Glutamatergic neuron (in vitro differentiated cells): ENCODE measurements at places on chromosomes 6 and 20. TPM values are rescaled to one million over a fixed set of nuclear protein-coding genes. Genes with fewer than 3 reads are reported as not detected.

DNA sequence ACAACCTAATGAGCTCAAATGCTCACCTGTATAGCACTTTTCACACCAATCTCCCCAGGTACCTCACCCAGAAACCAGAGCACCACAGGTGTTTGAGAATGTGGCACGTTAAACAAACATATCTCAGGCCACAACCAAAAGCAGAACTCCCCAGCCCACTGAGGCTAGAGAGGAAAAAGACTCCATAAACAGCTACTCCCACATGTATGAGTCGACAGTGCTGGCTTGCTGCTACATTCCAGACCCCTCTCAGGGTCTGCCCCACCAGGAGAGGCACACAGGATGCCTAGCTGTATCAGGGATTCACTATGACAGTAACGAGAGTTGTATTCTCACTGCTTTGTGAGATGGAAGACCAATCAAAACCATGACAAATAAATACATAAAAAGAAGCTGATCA, 242.6 kb upstream of the ARID1B start:
- DNase-seq: no peak

GRCh38 chr6:11437824-11438459, 99.6 kb upstream of the TMEM170B start:
- no peak for DNase-seq

The ECHDC1 gene
- total RNA-seq: 38.4 TPM

DNA sequence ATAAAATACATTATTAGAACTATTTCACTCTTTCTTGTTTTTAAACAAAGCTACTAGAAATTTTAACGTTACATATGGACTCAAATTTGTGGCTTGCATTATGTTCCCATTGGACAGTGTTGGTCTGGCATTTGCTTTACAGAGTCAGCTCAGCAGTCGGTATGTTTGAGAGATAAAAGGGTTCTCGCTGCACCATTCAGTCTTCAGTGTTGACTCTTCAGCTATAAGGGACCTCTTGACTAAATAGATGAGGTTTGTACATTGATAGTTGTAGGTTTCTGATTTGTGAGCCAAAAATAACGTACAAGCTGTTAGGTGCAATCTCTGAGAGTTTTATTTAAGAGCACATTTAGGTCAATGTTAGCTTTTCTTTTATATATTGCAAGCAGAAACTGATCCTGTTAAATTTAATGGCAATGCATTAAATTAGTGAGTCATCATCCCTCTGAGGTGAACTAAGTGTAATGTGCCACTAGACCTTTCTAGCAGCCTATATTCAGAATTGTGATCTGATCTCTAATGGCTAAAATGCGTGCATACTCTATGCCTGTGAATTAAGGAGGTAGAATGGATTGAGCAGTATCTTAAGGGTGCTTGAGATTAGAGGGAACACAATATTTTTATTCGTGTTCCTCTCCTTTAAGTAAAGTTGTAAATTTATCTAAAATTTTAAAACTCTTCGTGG, 485.6 kb upstream of the SYNCRIP start:
- DNase-seq: no peak

DNA sequence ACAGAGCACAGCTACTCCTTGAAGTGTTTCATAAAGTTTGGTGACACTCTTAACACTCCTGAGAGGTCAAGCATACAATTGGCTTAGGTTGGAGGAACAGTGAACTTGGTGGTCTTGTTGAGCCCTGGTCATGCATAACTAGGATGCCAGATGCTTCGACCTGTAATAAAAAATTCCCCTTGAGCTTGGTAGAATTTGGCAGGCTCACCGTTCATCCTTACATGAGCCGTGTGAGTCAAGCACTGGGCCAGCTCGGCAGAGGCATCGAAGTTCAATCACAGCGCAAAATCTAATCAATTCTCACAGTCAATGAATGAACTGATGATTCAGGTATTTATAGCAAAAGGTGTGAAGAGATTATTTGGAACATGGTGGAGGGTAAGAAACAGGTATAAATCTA, 33.7 kb downstream of the CYP24A1 start:
- no peak for DNase-seq

GRCh38 chr6:63114610-63115211, 96.6 kb upstream of the FKBP1C start:
- DNase-seq: no peak

DNA sequence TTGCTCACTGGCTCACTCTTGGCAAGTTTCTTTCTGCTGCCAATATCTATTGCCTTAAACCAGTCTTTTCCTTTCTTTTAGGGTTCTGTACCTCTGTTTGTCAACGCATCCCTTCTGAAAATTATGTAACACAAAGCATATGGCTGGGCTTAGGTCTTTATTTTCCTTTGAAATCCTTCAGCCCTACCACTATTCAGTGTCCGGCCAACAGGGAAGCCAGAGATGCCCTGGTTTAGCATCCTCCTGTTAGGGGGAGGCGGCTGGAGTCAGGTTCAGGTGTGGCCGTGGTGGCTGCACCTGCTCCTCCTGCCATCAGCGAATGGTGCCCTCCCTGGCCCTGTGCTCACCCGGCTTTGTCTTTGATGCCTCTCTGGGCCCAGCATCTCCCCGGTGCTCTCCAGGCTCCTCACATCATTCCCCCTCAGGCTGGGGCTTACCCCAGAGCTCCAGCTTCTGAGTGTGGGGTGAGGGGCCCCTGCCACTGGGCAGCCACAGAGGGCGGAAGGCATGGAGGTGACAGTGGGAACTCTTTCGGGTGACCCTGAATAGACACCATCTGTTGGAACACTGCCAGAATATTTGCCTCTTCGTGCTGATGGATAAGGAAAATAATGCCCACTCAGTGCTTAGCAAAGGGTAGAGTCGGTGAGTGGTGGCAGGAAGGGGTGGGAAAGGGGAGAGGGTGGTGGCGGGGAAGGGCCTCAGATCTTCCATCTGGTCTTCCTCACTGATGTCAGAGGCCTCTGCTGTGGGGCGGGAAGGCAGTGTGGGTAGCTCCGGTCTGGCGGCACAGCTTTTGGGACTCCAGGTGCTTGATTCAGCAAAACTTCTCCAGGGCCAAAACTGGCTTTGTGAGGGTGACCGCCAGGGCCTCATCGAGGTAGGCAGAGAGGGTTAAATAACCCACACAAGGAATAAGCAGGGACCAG, 97.2 kb downstream of the DACT2 start:
- no peak for DNase-seq

The PTPRK gene
- total RNA-seq: 50.3 TPM

DNA sequence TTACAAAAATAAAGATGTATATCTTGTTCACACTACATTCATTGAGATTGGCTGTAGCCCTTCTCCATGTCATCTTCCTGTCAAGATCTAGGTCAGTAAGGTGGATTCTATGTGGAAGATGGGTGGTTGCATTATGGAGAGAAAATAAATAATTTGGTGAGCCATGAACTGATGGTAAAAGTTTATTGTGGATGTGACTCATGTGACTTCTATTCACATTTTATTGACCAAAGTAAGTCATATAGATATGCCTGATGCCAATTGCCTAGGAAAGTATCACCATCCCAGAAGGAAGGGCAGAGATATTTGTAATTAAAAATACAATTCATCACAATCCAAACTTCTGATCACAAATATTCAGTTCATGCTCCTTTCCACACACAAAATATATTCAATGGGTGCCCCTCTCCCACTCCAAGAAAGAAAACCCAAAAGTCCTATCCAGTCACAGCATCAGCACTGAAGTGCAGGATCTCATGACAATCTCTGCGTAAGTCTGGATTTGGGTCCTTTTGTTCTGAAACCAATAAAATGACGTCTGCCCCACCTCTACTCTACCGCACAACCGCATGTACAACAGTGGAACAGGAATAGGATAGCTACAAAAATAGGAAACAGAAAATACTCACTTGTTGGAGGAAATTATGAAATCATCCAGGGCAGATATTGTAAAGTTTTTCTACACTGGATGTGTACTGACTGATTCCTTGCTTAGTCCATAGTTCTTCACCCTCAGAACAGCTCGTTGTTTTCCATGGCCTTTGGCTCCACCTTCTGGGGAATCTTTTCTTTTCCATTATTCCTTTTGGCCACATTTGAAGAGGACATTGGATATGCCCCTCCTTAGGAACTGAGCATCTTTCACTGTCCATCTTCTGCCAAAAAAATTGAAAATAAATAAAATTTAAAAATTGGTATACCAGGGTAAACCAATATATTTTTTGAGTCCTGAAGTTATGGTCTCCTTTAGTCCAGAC, 16.1 kb upstream of the SLC17A3 start:
- peak; percentile 19 for DNase-seq

DNA sequence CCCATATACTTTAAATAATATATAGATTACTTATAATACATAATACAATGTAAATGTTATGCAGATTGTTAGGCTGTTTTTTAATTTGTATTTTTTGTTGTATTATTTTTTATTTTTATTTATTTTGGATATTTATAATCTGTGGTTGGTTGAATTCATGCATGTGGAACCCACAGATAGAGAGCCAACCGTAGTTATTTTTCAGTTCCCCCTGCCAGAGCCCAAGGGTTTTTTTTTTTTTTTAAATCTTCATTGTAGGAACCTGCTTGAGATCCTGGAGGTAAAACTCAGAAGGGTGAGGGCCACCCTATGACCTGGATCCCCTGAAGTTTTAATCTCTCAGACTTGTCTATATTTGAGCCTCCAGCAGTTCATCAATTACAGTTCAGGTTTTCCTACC, 133.2 kb downstream of the B3GAT2 start:
- DNase-seq: no peak

DNA sequence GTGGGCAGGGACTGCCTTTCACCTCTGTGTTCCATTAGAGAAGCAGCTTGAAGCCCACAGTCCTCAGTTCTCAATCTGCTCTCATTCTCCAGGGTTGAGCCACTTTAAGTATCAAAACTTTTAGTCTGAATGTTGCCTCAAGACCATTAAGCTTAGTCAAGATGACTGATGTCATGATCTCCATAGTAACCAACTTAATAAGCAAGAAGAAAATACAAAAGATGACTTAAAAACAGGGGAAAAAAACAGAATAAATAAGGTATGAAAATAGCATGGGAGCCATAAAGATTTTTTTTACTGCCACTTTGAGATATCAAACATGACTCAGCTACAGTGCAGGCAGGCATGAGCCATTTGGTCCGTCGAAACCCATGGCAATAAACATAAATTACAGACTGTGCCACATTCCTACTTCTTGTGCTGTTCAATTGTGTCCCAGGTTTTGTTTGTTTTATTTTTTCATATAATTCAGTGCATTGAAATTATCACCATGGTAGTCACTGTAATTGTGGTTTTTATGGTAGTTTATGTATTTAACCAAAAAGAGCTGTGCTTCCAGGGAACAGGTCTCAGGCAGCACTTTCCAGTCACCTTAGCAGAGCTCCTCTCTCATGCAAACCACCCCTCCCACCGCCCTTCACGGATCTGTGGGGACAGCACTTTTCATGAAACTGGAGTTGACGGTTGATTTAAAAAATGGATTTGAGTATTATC, 156.5 kb upstream of the INSM1 start:
- DNase-seq: no peak

GRCh38 chr6:169858935-169859351, 107.5 kb downstream of the ERMARD start:
- no peak for DNase-seq

The FOXA2 gene
- not detected for total RNA-seq

DNA sequence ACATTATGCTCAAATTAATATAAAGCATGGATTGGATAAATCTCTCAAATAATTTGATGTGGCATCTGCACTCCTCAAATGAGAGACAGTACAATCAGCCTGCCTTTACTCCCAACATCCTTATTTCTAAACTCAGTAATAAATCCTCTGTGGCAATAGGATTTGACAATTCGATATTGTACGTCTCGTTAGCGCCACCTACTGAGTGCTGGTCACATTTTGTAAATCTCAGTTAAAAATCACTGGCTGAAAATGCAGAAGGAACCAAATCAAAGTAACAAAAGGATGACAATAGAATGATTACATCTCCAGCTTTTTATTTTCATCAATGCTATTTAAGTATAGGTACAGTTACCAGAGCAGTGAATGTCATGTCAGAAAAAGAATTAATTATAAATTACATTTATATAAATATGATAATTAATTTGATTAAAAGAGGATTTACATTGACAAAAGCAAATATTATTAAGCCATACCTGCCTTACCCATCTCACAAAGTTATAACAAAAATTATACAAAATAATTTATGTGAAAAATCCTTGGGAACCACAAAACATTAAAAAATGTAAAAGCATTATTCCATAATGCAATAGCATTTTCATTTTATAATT, 20.2 kb upstream of the GJE1 start:
- DNase-seq: peak; percentile 80

DNA sequence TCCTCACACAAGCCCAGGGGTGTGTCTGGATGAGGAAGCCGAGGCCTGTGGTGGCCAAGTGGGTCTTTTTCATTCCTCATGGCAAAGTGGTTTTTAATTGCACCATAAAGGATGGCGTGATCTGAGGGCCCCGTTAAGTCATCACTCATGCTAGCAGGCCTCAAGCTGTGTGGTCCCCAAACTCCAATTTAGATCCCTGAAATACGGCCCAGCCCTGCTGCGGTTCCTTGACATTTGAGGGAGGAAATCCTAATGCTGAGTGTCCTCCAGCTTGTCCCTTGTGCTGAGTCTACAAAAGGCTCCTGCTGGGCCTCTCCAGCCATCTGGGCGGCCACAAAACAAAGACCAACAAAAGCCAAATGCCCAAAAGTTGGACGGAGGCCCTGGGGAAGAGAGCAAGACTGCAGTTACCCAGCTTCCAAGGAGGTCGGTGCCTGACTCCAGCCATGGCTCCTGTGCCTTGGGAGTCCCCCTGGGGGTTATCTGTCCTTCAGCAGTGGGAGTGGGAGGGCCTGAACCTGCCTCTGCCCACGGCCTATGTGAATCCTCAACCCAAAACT, 162.3 kb upstream of the PDE10A start:
- DNase-seq: no peak

DNA sequence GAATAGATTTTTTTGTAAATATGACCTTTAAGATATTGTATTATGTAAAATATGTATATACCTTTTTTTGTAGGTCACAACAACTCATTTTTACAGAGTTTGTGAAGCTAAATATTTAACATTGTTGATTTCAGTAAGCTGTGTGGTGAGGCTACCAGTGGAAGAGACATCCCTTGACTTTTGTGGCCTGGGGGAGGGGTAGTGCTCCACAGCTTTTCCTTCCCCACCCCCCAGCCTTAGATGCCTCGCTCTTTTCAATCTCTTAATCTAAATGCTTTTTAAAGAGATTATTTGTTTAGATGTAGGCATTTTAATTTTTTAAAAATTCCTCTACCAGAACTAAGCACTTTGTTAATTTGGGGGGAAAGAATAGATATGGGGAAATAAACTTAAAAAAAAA, 130.9 kb downstream of the SULF2 start:
- no peak for DNase-seq

- DNase-seq: no peak
Observed at GRCh38 chr20:24610341-24611115, 141.1 kb downstream of the SYNDIG1 start.

The LINC00237 gene
- total RNA-seq: not detected

DNA sequence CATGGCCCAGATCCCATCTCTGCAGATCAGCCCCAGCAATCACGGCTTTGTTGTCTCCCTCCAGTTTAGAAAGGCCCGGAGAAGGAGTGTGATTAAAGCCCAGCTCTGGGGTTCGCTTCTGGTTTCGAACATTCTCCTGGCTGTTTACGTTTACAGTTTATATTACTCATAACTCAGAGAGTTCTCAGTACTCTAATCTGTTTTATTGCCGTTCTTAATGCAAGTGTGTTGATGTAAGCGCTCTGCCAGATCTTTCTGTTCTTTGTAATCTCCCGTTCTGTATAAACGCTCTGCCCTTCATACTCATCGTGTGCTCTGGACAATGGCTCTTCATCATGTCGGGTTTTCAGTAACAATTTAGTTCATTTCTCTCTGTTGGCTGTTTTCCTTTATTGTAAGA, 118.0 kb upstream of the PRND start:
- no peak for DNase-seq

GRCh38 chr6:127813699-127814027, 87.2 kb downstream of the THEMIS start:
- no peak for DNase-seq

The TSHZ2 gene
- total RNA-seq: 10.0 TPM
